ENCODE measurements at places on chromosomes 1 and 21. TPM values are rescaled to one million over a fixed set of nuclear protein-coding genes. Genes with fewer than 3 reads are reported as not detected.

DNA sequence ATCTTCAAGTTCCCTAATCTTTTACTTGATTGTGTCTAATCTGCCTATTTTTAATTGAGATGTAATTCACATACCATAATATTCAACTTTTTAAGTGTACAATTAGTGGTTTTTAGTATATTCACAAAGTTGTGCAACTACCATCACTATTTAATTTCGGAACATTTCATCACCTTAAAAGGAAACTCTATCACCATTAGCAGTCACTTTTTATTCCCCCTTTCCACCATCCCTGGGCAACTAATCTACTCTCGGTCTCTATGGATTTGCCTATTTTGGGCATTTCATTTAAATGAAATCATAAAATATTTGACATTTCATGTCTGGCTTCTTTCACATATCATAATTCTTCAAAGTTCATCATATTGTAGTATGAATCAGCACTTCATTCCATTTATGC is 30.6 kb upstream of the HYI start:
- DNase-seq = no peak
- H3K4me1 ChIP-seq = peaks cover 7% of the 10 kb centered on the region
- no peak overlapping the region for H3K4me3 ChIP-seq
- no peak overlapping the region for H3K27ac ChIP-seq

GRCh38 chr1:164891615-164892014 is 332.6 kb downstream of the PBX1 start:
- H3K4me3 ChIP-seq = no peak overlapping the region
- H3K27ac ChIP-seq = no peak overlapping the region
- no peaks in the 10 kb centered on the region for H3K27me3 ChIP-seq
- no peaks in the 10 kb centered on the region for H3K4me1 ChIP-seq
- H3K36me3 ChIP-seq = no peaks in the 10 kb centered on the region
- DNase-seq = no peak

DNA sequence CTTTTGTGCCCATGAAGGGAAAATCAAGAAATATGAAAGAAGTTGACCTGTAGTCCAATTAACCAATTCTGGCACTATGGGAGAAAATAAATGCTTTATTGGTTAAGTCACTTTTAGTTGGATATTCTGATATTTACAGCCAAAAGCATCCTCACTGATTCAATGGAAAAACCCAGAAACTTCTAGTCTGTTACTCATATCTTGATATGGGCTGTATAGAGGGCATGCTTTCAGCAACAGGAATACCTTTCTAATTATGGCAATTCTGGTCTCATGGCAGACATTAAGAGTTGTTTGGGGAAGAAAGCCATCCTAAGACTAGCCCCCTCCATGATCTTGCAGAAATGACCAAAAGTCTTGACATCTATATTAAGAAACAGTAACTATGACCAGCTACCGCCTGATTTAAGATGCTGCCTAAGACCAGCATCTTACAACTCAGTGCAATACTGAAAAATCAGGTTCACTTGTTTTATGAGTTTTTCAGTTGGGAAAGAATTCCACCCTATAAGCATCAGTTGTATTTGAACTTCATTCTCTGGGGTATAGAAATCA is 91.5 kb upstream of the VAV3 start:
- H3K4me3 ChIP-seq = no peak overlapping the region
- H3K4me1 ChIP-seq = no peaks in the 10 kb centered on the region
- DNase-seq = no peak
- H3K36me3 ChIP-seq = no peaks in the 10 kb centered on the region

- peaks cover 9% of the 10 kb centered on the region for H3K4me1 ChIP-seq
- H3K4me3 ChIP-seq = no peak overlapping the region
- no peaks in the 10 kb centered on the region for H3K27me3 ChIP-seq
- peaks cover 11% of the 10 kb centered on the region for H3K36me3 ChIP-seq
- H3K27ac ChIP-seq = no peak overlapping the region
Measured at GRCh38 chr21:28723646-28724045, 269.0 kb downstream of the LTN1 start.

- no peak overlapping the region for H3K27ac ChIP-seq
- no peaks in the 10 kb centered on the region for H3K36me3 ChIP-seq
- H3K4me1 ChIP-seq = peaks cover 10% of the 10 kb centered on the region
- no peak overlapping the region for H3K4me3 ChIP-seq
- peaks cover 2% of the 10 kb centered on the region for H3K27me3 ChIP-seq
Measured at GRCh38 chr1:9005395-9005708, 20.9 kb downstream of the SLC2A7 start.

DNA sequence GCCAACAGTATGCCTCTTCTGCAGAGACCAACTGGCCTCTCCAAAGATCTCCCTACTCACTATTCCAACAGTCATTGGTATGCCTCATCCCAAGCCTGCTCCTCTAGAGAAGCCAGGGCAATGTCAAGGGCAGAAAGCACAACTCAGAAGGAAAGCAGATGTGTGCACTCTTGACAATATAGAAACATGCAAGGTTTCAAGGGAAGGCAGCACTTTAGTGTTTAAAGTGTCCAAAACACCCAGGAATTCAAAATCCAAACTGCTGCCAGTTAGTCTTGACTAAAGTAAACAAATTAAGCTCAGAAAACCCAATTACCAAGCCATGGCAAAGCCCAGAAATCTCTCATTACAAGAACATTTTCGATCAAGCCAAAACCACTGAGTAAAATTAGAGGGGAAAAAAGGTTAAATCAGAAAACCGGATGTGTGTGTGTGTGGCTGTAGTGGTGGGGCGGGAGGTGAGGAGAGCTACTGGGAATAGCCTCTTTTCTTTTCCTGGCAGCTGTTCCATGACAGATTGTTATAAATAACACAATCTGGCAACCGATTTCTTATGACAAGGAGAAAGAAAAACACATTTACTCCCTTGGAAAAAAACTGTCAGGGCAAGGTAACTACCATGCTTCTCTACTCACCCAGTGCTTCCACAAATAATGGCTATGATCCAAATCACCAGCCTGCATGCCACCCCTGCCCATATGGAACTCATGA is 39.2 kb downstream of the EIF2B3 start:
- H3K27me3 ChIP-seq = no peaks in the 10 kb centered on the region
- H3K4me1 ChIP-seq = peaks cover 13% of the 10 kb centered on the region

DNA sequence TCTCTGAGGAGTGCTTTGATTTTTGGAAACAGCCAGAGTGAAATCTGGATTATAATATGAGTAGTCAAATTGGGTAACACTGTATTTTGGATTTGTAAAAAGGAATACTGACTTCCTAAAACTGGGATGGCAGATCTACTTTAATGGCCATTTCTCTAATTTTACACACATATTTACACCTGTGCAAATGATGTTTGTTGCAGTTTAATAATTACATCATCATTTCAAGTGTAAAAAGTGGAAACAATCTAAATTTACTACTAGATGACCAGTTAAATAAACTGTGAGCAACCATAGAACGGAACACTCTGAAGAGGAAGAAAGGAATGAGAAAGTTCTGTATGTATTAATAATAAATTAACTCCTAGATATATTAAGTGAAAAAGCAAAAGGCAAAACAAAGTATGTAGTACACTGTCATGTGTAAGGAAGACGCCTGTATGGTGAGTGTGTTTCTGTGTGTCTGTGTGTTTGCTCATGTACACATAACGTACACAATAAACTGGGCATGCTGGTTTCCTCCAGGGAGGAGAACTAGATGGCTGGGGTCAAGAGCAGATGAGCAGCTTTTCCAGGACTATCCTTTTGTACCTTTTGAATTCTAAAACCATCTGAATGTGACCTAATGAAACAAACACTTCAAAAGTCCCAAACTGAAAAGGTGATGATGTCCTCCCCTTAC is 2.9 kb upstream of the RHEX start:
- no peak overlapping the region for H3K27ac ChIP-seq
- DNase-seq = no peak
- H3K4me1 ChIP-seq = peaks cover 38% of the 10 kb centered on the region
- peaks cover 6% of the 10 kb centered on the region for H3K27me3 ChIP-seq

The SLAMF8 gene
- 0.10 TPM for total RNA-seq

DNA sequence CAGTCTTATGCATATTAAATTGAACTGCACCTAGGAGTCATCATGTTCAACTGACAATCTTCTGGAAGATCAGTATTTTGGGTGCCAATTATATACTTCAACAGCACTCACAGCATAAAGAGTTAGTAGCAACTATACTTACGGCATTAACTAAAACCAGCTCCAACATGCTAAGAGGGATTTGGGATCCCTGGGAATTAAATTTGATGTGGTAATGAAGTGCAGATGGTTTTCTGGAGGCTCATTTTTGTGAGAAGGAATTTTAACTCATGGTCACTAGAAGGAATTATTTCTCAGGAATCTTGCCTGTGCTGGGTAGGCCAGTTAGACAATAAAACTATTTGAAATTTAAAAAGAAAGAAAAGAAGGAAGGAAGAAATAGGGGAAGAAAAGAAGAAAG is 18.3 kb downstream of the IFI44 start:
- no peak for DNase-seq
- H3K27ac ChIP-seq = no peak overlapping the region
- H3K4me3 ChIP-seq = no peak overlapping the region
- no peaks in the 10 kb centered on the region for H3K27me3 ChIP-seq
- H3K4me1 ChIP-seq = peaks cover 18% of the 10 kb centered on the region

GRCh38 chr1:194155962-194156361 is 969.5 kb upstream of the B3GALT2 start:
- H3K27ac ChIP-seq = no peak overlapping the region
- no peaks in the 10 kb centered on the region for H3K36me3 ChIP-seq
- no peaks in the 10 kb centered on the region for H3K27me3 ChIP-seq
- no peak overlapping the region for H3K4me3 ChIP-seq

DNA sequence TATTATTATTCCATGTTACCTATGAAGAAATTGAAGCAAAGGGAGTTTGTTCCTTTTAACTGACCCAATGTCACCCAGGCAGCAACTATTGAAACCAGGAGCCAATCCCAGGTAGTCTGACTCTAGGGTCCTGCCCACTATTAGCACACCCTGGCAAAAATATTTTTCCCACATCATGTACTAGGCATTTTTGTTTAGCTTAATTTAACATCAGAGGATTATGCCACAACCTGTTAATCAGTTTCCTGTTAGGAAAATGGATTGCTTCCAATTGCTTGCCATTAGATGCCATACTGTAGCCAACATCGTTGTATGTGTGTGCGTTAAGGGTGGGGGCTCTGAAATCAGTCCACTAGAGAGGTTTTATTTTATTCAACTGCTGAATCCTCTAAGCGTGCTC is 281.1 kb downstream of the DNM3 start:
- H3K27ac ChIP-seq = no peak overlapping the region
- no peak for DNase-seq
- no peak overlapping the region for H3K4me3 ChIP-seq

The BSND gene
- 0.13 TPM for total RNA-seq

DNA sequence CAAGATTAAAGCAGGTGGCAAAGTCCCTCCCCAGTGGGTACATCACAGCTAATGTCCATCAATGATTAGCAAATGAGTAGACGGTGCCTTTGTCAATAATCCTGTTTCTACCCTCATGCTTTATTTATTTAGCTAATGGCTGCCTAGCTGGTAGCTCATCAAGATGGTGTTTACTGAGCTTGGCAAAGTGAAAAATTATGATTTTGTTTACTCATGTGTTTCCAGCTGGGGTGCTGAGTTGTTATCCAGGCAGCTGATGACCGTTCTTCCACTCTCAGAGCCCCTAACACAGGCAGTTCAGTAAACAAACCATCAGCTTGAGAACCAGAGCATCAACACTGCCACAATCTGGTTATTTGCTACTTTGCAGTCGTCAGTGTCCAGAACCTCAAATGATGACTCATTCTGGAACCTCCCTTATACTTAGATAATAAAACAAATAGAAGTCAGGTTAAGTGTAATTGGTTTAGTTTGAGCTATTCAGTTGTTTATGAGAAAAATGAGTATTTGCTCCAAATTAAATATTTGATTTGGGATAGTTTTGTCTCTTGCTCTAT is 163.9 kb downstream of the ST6GALNAC5 start:
- peaks cover 2% of the 10 kb centered on the region for H3K27me3 ChIP-seq
- no peak overlapping the region for H3K4me3 ChIP-seq
- DNase-seq = no peak
- H3K4me1 ChIP-seq = no peaks in the 10 kb centered on the region

GRCh38 chr21:26852423-26852822 is 7.2 kb upstream of the ADAMTS1 start:
- no peak for DNase-seq
- no peak overlapping the region for H3K4me3 ChIP-seq
- no peaks in the 10 kb centered on the region for H3K4me1 ChIP-seq
- peaks cover 19% of the 10 kb centered on the region for H3K27me3 ChIP-seq
- no peak overlapping the region for H3K27ac ChIP-seq

- H3K27me3 ChIP-seq = no peaks in the 10 kb centered on the region
- H3K4me3 ChIP-seq = no peak overlapping the region
- H3K4me1 ChIP-seq = no peaks in the 10 kb centered on the region
- DNase-seq = no peak
Measured at GRCh38 chr1:74091371-74091770, 106.6 kb downstream of the LRRIQ3 start.

The L1TD1 gene
- not detected for total RNA-seq

- DNase-seq = no peak
- H3K36me3 ChIP-seq = no peaks in the 10 kb centered on the region
- H3K27me3 ChIP-seq = no peaks in the 10 kb centered on the region
- H3K27ac ChIP-seq = no peak overlapping the region
Measured at GRCh38 chr1:171468120-171468750, 17.1 kb upstream of the PRRC2C start.

DNA sequence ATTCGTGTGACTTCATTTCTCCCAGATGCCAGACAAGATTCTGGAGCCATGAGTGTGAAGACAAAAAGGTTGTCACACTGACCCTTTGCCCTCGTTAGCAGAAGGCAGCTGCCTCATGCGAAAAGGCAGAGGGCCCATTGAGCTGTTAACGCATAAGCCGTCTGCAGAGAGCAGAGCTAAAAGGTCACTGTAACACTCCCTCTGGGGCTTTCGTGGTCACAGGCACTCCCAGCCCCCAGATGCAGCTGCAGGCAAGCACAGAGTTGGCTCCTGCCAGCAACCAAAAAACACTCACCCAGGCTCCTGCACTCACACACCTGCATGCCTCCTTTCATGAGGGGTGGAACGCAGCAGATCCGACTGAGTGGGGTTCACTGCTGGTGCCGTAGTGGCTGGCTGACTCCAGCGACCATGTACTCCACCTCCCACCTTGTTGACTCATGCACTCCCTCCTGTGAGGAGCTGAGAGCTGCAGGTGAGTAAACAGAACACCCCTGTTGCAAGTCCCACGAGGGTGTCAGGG is 287.5 kb downstream of the SMYD3 start:
- no peaks in the 10 kb centered on the region for H3K36me3 ChIP-seq
- no peak overlapping the region for H3K27ac ChIP-seq
- no peak overlapping the region for H3K4me3 ChIP-seq

- no peak overlapping the region for H3K4me3 ChIP-seq
- no peaks in the 10 kb centered on the region for H3K36me3 ChIP-seq
- no peak overlapping the region for H3K27ac ChIP-seq
- H3K27me3 ChIP-seq = peaks cover 20% of the 10 kb centered on the region
- peak; percentile 11 for DNase-seq
Measured at GRCh38 chr1:20724364-20725188, 6.8 kb upstream of the KIF17 start.

DNA sequence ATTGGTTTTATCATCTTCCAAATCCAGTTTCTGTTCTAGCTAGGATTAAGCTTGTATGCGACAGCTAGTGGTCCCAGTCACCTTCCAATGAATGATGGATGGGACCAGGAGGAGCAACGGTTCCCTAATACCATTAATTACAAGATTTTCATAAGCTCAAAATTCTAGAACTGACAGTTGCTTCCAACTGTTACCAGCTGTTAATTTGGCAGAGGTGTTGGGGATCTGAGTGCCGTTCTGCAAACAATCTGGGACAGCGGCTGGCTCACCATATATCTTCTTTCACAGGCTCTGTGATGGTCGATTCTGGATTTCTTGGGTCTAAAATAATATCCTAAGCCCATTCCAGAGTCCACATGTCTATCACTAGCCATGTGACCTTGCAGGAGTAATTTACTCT is 34.5 kb upstream of the RALGPS2 start:
- no peak for DNase-seq
- no peak overlapping the region for H3K4me3 ChIP-seq
- H3K36me3 ChIP-seq = no peaks in the 10 kb centered on the region
- no peak overlapping the region for H3K27ac ChIP-seq
- H3K4me1 ChIP-seq = no peaks in the 10 kb centered on the region

Measured in activated CD4-positive, alpha-beta memory T cell treated with anti-CD3 and anti-CD28 coated beads, Interleukin-2, amount 10 ng/mL, durations not matched to agents 7 days and 5 days (primary cell).